ENCODE measurements at places on chromosomes 6 and 20. TPM values are rescaled to one million over a fixed set of nuclear protein-coding genes. Genes with fewer than 3 reads are reported as not detected.

MLN gene
- total RNA-seq: not detected

NR2E1 gene
- not detected for total RNA-seq

RAET1E gene
- total RNA-seq: 1.5 TPM

- no peak overlapping the region for H3K27ac ChIP-seq
- H3K27me3 ChIP-seq: no peaks in the 10 kb centered on the region
- no peaks in the 10 kb centered on the region for H3K36me3 ChIP-seq
- no peak overlapping the region for H3K4me3 ChIP-seq
- DNase-seq: no peak
- H3K4me1 ChIP-seq: peaks cover 8% of the 10 kb centered on the region
These were observed 95.5 kb downstream of the FOXC1 start for GRCh38 chr6:1705183-1705582.

GRCh38 chr20:53517146-53517545 lies 76.5 kb downstream of the ZNF217 start:
- H3K36me3 ChIP-seq: no peaks in the 10 kb centered on the region
- no peak overlapping the region for H3K27ac ChIP-seq
- peak overlapping the region; percentile 20 for H3K4me3 ChIP-seq
- H3K4me1 ChIP-seq: no peaks in the 10 kb centered on the region
